ENCODE measurements at places on chromosomes 5 and 9.

GRCh38 chr5:135660826-135661575 is 82.2 kb upstream of the CXCL14 start:
- DNase-seq = no peak

- DNase-seq = no peak
Observed at GRCh38 chr9:33320568-33321261, 30.4 kb downstream of the NFX1 start.

DNA sequence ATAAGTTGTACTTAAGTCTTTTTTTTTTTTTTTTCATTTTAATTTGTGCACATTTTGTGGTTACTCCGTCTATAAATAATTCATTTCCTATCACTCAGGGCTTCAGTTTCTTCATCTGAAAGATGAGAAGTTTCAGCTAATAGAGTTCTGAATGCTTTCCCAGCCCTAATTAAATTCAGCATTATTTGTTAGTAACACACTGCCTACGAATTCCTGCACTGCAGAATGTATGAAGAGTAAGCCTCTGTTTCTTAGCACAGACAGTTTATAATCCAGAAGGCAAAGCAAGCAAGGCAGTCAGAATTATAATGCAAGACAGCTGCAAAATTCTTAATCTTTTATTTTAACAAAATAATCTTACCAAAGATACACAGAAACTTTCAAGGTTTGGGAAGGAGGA is 138.0 kb upstream of the GHR start:
- DNase-seq = no peak

- DNase-seq = no peak
Observed at GRCh38 chr9:86494644-86495111, 140.5 kb upstream of the TUT7 start.

GRCh38 chr9:31590091-31590490 is 794.4 kb upstream of the ACO1 start:
- no peak for DNase-seq

Data from stimulated activated CD8-positive, alpha-beta memory T cell treated with anti-CD3 and anti-CD28 coated beads, Interleukin-7, amount 100 ng/mL, for 48 hours (primary cell).